Activated CD8-positive, alpha-beta T cell treated with anti-CD3 and anti-CD28 coated beads for 36 hours (primary cell): ENCODE measurements at places on chromosomes 2 and 18.

DNA sequence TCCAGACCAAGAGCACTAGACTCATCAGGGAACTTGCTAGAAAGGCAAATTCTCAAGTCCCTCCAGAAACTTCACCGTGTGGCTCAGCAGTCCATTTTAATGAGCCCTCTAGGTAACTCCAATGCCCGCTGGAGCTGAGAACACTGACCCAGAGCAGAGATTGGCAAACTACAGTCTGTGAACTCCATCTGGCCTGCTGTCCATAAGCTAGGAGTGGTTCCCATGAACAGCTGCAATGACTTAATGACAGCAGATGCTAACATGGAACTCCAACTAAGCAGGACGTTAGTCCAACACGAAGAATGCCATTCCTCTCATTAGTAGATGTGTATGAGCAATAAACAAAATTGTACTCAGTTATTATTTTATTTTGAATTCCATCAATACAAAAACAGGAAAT lies 371.9 kb downstream of the STK39 start:
- no peak for DNase-seq

- DNase-seq, result peak; percentile 13
Observed at GRCh38 chr18:79682481-79682880, 2.9 kb downstream of the CTDP1 start.

DNA sequence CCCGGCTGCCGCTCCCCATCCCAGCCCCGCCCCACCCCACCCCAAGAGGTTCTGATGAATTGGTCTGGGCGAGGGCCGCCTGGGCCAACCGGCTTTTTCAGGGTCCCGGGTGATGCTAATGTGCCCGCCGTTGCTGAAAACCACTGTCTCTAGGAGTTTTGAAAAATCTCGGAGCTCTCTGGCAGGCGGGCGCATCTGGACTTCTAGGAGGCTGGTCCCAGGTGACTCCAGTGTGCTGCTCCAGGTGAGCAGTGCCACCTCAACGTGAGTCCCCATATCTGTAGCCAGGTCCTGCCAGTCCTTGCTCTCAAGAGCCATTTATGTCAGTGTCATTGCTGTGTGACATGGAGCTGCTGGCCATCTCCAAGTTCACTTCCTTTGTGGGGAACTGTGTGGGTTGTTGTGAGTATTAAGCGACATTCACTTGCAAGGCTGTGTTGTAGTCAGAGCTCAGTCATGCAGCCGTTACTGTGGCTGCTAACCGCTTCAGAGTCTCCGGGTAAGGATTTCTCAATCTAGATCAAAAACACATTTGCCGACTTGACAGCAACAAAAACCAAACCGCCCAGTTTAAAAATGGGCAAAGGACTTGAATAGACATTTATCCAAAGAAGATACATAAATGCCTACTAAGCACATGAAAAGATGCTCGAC lies at the start of gene RFX8:
Gene RFX8, minus strand, starts transcription at position 382 of the 654 bp plus-strand sequence. CDS start 8,264 bp downstream, outside the sequence.
- DNase-seq, result peak; percentile 84

- no peak for DNase-seq
Observed at GRCh38 chr2:20452551-20452950, 5.7 kb downstream of the RHOB start.

DNA sequence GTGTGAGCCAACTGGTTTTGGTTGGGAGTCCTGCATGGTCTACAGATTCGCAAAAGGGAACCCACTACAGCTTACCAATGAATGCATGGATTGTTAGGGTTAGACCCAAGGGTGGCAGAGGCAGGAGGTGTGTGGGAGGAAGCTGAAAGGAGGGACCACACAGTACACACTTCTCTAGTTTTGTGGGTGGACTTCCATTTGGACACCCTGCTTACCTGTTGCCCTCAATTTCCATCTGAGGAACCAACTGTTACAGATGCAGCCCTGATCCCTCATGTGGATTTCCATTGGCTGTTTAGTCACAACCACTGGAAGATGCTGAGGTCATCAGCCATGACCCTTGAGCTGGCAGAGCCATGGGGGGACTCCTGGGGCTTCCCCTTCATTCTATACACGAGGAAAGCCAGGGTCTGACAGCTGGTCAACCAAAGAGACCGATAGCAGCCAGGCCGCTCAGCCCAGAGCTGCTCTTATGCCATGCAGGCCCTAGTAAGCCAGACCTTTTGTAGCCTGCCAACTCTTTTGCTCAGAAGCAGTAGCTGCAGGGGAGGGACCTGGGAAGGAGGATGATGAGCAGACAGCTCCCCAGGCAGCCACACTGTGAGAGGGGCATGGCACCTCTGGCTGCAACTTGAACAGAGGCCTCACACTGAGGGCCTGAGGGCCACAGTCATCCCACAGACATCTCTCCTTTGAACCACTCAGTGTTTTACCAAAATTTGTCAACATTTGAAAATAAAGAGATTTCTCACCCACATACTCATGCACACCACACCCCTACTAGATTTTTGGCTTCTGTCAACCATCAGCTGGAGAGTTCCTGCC lies 162.1 kb downstream of the SETBP1 start:
- DNase-seq, result no peak

- DNase-seq, result peak; percentile 73
Observed at GRCh38 chr18:63074981-63075404, 244.6 kb downstream of the BCL2 start.

DNA sequence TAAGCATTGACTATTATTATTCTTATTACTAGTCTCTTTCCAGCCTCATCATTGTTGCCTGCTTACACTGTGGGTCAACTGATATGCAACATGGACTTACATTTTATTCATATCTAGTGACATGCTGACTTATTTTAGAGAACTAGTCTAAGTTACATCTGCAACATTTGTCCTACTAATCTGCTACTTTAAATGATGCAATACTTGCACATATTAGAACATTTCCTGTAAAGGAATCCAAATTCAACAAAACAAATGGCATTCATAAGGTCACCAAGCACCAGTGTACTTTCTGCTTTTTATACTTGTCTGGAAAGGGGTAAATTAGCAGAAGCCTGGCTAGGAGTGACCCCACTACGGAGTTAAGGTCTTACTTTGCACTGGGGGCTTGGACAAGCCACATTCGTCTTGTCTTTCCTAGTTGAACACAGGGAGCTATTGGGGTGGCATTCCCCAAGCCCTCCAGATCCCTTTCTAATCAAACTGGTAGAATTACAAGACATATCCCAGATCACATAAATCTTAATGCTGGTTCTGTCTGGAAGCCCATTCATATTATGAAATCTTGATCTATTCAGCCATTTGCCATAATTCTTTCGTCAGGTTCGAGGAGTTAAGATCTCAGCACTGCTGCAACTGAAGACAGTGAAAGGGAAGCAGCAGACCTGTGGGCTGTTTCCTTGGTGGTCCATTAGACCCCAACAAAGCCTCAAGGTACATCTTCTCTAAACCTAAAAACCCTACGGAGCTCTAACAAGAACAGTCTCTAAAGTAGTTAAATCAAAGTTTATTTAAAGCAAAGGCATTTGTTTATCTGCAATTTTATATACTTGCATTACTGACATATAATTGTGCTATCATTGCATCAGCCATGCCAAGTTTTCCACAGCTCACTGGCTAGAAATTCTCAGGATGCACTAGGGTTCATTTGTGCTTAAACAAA lies 49.9 kb upstream of the RTN4 start:
- DNase-seq, result no peak

DNA sequence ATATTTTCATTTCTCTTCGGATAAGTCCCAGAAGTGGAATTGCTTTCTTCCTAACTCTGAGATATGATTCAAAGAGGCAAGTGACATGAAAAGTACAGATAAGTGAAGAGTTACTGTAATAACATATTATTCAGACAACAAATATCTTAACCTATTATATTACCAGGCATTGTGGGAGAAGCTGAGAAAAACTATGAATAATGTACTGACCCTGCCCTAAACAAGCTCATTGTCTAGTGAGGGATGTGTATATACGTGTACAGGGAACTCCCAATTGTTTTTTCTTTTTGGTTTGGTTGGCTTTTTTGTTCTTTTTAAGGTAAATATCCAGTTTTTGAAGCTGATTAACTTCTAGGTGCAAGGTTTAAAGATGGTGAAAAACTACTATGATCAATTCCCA lies 26.5 kb downstream of the NCKAP1 start:
- no peak for DNase-seq

GRCh38 chr2:200624658-200625057 lies 38.8 kb downstream of the AOX1 start:
- no peak for DNase-seq

GRCh38 chr2:46385786-46386577 lies 88.8 kb downstream of the EPAS1 start:
- no peak for DNase-seq

DNA sequence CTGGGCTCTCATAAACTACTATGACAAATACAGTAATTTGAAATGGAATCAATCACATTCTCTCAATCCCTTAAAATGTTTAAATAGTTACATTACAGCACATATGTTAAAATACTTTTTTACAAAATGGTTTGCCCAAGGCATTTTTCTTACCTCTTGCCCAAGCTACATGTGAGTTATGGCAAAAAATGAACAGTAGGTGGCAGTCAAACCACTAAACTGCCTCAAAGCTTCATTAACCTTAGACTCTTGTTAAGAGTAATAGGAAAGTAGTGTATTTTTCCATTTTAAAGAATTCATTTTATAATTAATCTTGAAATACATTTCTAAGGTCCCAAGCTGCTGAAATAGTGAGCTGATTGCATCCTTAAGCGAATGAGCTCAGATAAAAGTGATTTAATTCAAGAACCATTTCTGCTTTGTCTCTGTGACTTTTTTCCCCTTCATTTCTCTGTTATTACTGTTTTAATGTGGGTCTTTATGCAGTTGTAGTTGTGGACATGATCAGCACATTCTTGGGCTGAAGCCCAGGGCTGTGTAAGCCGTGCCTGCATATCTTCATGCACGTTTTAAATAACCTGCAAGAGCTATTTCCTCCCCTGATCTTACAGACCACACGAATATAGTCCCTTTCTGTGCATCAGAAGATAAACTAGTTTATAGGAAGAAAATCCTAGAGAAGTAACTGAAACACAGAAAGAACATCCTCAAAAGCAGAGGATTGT lies 311.8 kb downstream of the LNPK start:
- DNase-seq, result peak; percentile 47

DNA sequence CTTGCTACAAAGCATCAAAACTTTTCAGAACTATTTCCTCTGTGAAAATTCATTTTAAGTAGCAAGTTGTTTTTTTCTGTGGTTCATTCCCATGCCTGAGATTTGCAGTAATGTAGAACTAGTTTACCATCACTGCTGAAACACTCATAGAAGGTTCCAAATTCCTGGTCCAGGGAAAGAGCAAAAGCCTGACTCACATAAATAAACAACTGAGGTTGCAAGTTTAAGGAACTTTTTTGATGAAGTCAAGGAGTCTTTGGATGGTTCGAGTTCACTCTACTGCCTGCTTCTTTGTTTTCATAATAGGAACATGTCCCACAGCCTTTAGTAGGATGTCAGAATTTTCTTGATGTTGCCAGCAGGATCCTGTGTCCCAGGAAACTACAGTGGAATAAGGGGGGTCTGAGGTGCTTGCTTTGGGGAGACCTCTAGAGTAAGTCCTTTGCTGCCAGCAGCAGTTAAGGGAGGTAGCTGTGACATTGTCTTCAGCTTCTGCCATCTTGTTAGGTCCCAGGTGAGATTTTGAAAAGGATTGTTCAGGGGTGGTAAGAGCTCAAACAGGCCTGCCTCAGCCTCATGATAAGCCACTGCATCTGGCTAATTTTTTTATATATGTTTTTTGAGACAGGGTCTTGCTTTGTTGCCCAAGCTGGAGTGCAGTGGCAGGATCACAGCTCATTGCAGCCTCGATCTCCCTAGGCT lies 43.9 kb downstream of the ACSL3 start:
- no peak for DNase-seq

DNA sequence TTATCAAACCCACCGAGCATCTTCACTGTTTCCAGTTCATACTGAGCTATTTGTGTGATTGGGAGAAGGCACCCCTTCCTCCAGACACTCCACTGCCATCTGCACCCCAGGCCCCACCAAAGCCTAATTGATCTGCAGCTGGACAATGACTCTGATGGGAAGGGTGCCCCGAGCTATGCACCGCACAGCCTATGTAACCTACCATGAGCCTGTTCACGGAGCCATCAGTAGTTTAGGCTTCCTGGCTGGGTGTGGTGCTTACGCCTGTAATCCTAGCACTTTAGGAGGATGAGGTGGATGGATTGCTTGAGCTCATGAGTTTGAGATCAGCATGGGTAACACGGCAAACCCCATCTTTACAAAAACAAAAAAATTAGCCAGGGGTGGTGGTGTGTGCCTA lies 17.8 kb upstream of the ASAP2 start:
- no peak for DNase-seq

GRCh38 chr2:117979911-117980701 lies 33.8 kb downstream of the CCDC93 start:
- DNase-seq, result no peak

GRCh38 chr2:175002547-175003274 lies 2.5 kb downstream of the CHN1 start:
- DNase-seq, result no peak

- no peak for DNase-seq
Observed at GRCh38 chr18:60892855-60893254, 440.4 kb upstream of the CDH20 start.

GRCh38 chr2:140063356-140063755 lies 1283.2 kb upstream of the NXPH2 start:
- no peak for DNase-seq

GRCh38 chr2:216803791-216804190 lies 56.1 kb downstream of the TNP1 start:
- DNase-seq, result no peak

DNA sequence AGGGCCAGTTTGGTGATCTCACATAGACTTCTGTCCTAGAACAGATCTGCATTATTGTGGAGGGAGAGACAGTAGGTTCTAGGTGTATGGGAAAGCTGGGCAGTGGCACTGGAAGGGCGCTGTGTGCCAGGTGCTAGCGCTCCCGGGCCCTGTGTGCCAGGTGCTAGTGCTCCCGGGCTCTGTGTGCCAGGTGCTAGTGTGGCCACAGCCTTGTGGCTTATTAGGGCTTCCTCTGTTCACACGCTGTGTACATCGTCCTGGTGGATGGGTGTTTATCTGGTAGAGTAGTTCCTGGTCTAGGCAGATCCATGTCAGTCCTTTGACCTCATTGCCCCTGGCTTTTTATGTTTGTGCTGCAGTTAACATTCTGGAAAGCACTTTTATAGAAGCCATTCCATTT lies 263.4 kb downstream of the AGAP1 start:
- no peak for DNase-seq

- DNase-seq, result no peak
Observed at GRCh38 chr2:79971807-79972206, 332.7 kb downstream of the LRRTM1 start.

- DNase-seq, result no peak
Observed at GRCh38 chr2:223723954-223724411, 113.4 kb downstream of the AP1S3 start.

DNA sequence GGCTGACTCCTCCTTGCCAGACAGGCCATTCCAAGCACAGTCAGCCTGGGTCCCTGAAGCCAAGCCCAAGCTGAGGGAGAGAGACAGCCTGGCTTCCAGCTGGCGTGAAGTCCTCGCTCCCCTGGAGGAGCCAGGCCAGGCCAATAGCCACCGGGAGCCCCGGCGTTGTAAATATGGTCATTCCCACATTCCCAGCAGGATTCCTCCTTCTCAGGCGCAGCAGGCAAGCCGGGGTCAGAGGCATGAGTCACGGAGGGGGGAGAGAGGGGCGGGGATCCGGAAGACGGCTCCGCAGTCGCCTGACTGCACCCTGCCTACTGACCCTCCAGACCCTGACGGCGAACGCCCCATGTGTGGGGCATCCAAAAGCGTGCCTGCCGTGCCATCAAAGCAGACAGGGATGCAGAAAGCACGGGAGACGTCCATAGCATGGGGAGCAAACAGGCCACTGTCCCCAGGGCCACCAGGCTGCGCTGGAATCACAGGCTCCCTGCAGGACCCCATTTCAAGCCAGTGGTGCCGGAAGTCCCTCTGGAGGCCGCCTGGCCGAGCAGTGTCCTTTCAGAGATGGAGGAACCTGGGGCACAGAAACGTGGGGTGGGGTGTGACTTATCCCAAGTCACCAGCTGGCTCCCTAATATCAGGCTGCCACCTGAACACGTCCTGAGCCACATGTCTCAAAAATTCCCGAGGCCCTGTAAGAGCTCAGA lies 48.2 kb downstream of the TWIST2 start:
- no peak for DNase-seq
